ENCODE measurements at places on chromosomes 4 and X. TPM values are rescaled to one million over a fixed set of nuclear protein-coding genes. Genes with fewer than 3 reads are reported as not detected.
A peak's percentile ranks its signal among the peaks of the same experiment; 100 is the strongest.

FATE1 gene
- total RNA-seq = not detected

SORCS2 gene
- total RNA-seq = not detected

RTL3 gene
- total RNA-seq = not detected

CPZ gene
- not detected for total RNA-seq

NPY2R gene
- not detected for total RNA-seq

USP51 gene
- 0.17 TPM for total RNA-seq

ZNF141 gene
- total RNA-seq = 11.3 TPM

CXCL5 gene
- 0.54 TPM for total RNA-seq

RADX gene
- total RNA-seq = 2.2 TPM

IL3RA gene
- not detected for total RNA-seq

DNA sequence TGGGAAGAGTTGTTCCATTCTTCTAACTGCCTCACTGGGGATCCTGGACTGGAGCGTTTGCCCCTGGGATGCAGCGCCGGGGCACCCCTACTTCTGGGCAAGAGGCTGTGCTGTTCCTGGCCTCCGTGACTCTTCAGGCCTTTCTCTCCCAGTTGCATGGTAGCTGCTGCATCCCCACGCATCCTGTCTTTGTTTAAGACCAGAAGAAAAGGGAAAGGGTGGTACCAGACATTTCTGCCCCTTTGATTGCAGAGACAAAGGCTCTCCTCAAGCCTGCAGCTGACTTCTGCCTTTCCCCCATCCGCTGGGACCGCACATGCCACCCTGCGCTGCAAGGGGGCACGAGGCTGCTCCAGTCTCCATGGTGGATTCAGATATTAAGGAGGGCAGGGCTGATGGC is 70.4 kb downstream of the SHROOM2 start:
- no peak overlapping the region for H3K4me3 ChIP-seq
- no peaks in the 10 kb centered on the region for H3K36me3 ChIP-seq
- DNase-seq = no peak
- no peaks in the 10 kb centered on the region for H3K27me3 ChIP-seq

- no peaks in the 10 kb centered on the region for H3K36me3 ChIP-seq
- H3K4me3 ChIP-seq = no peak overlapping the region
- DNase-seq = peak; percentile 56
- no peak overlapping the region for H3K27ac ChIP-seq
Observed at GRCh38 chr4:57053508-57053907, 56.7 kb downstream of the IGFBP7 start.

- DNase-seq = no peak
Observed at GRCh38 chrX:9233141-9233540, 199.2 kb upstream of the FAM9B start.

DNA sequence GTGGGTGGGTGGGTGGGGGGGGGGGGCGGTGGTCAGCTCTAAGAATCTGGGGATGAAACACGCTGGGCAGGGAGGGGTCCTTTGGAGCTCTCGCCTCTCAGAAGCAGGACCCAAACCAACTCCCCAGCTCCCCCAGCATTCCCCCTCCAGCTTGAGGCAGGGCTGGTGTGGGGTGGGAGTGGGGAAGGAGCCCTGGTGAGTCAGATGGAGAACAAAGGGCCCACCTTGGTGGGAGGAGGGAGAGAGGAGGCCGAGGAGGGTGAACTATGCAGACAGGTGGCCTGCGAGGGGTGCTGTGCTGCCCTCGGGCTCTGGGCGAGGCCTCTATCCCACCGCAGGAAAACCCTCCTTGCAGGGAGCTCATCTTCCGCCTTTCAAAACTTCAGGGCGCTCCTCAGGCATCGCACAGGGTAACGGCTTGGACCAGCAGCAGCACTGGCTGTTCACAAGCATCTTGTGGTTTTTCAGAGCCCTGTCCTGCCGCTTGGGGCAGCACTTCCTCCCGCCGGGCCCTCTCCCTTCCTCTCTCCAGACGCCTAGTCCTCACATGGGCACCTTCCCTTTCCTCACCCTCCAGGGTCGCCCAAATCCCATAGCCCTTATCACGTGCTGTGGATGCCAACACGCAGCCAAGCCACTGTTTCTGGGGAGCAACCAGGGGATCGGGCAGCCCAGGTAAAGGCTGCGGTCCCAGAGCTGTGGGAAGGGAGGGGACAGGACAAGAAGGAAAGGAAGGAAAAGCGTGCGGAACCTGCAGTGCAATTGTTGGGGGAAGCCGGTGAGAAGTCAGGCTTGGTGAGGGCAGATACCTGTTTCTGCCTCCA is 34.0 kb upstream of the GRPEL1 start:
- H3K4me3 ChIP-seq = peak overlapping the region; percentile 72
- peaks cover 19% of the 10 kb centered on the region for H3K27me3 ChIP-seq

DNA sequence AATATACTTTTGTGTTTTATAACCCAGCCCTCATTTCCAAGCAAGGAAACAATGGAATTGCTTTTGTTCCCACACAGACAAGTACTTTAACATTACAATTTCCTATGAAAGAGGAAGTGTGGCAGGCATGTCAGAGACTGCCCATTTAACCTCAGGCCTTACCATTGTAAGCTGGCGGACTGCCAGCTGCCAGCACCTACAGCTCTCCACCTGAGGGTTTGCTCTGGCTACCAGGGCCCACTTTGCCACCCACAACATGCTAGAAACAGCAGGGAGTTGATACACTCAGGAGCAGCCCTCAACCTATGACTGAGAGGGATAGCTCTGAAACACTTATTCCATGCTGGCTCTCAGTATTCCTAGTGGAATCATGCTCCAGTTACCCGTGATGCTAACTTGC is 152.3 kb upstream of the PRDX4 start:
- no peak overlapping the region for H3K4me3 ChIP-seq
- peaks cover 62% of the 10 kb centered on the region for H3K27me3 ChIP-seq
- no peaks in the 10 kb centered on the region for H3K4me1 ChIP-seq
- no peak overlapping the region for H3K27ac ChIP-seq

DNA sequence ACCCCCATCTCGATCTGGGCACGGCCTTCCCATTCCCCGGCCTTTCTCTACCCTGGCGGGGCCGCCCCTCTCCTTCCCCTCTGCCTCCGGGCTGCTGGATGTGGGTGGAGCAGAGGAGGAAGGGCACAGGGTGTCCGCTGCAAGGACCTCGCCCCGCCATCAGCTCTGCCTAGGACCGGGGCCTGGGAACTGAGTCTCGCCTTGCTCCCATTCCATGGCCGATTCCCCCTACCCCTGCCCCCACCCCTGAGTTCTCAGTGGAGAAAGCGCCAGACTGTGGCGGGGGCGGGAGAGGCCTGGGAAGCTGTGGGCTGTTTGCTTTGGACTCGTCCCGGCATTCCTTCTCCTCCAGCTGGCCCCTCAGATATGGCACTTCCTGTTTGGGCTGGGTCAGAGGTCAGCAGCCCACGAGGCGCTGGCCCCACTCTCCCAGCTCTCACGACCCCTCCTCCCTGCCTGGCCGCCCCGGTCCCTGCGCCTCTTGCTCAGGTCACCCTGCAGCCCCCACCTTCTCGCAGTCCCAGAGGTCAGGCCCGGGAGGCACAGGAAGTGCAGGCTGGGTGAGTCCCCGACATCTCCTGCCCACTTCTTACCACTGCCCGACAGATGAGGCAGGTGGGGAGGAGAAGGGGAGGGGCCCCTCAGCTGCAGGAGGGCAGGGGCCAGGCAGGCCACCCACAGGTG is 6.4 kb upstream of the BGN start:
- H3K4me3 ChIP-seq = no peak overlapping the region
- H3K4me1 ChIP-seq = no peaks in the 10 kb centered on the region
- no peak for DNase-seq
- no peak overlapping the region for H3K27ac ChIP-seq

DNA sequence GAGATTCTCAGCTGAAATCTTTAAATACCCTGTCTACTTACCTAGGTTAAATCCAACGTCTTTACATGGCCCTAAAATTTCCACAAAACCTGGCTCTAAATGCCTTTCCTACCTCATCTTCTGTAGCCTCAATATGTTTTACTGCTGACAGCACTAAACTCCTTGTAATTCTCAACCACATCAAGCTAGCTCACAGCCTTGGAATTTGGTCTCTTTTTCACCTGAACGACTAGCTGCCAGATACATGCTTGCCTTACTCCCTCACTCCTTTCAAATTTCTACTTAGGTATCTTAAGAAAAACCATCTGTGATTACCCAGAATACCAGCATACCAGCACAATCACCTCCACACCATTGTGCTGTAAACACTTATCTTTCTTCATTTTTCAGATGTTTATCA is 635.6 kb upstream of the PCDH10 start:
- no peaks in the 10 kb centered on the region for H3K4me1 ChIP-seq
- H3K27me3 ChIP-seq = no peaks in the 10 kb centered on the region

GRCh38 chr4:161663844-161664243 is 500.0 kb downstream of the FSTL5 start:
- no peak overlapping the region for H3K27ac ChIP-seq
- H3K4me3 ChIP-seq = no peak overlapping the region
- no peaks in the 10 kb centered on the region for H3K36me3 ChIP-seq
- DNase-seq = no peak

GRCh38 chr4:60808726-60809485 is 391.2 kb upstream of the ADGRL3 start:
- H3K27me3 ChIP-seq = no peaks in the 10 kb centered on the region
- peaks cover 5% of the 10 kb centered on the region for H3K4me1 ChIP-seq
- no peak overlapping the region for H3K4me3 ChIP-seq
- no peak overlapping the region for H3K27ac ChIP-seq
- no peaks in the 10 kb centered on the region for H3K36me3 ChIP-seq

GRCh38 chr4:138815811-138816210 is 199.8 kb upstream of the NOCT start:
- no peak overlapping the region for H3K4me3 ChIP-seq
- H3K4me1 ChIP-seq = no peaks in the 10 kb centered on the region
- DNase-seq = no peak
- H3K27me3 ChIP-seq = no peaks in the 10 kb centered on the region
- H3K27ac ChIP-seq = no peak overlapping the region

DNA sequence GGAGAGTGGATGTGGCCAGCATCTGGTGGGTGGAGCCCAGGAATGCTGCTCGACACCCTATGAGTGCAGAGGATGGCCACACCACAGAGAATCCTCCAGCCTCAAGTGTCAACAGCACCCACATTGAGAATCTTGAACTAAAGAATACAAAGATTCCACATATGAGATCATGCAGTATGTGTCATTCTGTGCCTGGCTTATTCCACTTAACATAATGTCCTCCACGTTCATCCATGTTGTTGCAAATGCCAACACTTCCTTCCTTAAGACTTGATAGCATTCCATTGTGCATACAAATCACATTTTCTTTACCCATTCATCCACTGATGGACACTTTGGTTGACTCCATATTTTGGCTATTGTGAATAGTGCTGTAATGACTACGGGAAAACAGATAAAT is 145.8 kb downstream of the PRKX start:
- DNase-seq = no peak
- H3K36me3 ChIP-seq = no peaks in the 10 kb centered on the region
- H3K4me3 ChIP-seq = no peak overlapping the region
- no peaks in the 10 kb centered on the region for H3K4me1 ChIP-seq
- no peak overlapping the region for H3K27ac ChIP-seq
- H3K27me3 ChIP-seq = peaks cover 13% of the 10 kb centered on the region

GRCh38 chr4:8649631-8650361 is 57.2 kb downstream of the CPZ start:
- no peaks in the 10 kb centered on the region for H3K27me3 ChIP-seq
- no peaks in the 10 kb centered on the region for H3K4me1 ChIP-seq
- no peak overlapping the region for H3K27ac ChIP-seq
- DNase-seq = no peak
- no peak overlapping the region for H3K4me3 ChIP-seq
- H3K36me3 ChIP-seq = no peaks in the 10 kb centered on the region

DNA sequence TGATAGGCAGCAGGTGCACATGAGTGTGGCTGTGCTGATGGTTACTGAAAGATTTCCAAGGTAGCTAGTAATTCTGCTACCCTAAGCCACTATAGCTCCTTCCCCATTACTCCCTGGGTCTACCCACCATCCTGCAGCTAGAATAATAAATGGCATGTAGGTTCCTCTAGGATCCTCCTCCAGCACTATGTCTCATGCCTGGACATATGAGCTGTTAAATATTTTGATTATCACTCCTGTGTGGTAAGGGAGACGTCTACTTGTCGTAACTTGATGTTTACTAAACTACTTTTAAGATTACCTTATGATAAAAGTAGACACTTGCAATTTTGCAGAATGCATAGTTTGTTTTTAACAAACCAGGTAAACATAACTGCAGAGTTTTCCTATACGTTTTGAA is 35.5 kb downstream of the TET2 start:
- H3K4me1 ChIP-seq = peaks cover 20% of the 10 kb centered on the region
- no peaks in the 10 kb centered on the region for H3K27me3 ChIP-seq
- H3K27ac ChIP-seq = no peak overlapping the region
- peaks cover 17% of the 10 kb centered on the region for H3K36me3 ChIP-seq

DNA sequence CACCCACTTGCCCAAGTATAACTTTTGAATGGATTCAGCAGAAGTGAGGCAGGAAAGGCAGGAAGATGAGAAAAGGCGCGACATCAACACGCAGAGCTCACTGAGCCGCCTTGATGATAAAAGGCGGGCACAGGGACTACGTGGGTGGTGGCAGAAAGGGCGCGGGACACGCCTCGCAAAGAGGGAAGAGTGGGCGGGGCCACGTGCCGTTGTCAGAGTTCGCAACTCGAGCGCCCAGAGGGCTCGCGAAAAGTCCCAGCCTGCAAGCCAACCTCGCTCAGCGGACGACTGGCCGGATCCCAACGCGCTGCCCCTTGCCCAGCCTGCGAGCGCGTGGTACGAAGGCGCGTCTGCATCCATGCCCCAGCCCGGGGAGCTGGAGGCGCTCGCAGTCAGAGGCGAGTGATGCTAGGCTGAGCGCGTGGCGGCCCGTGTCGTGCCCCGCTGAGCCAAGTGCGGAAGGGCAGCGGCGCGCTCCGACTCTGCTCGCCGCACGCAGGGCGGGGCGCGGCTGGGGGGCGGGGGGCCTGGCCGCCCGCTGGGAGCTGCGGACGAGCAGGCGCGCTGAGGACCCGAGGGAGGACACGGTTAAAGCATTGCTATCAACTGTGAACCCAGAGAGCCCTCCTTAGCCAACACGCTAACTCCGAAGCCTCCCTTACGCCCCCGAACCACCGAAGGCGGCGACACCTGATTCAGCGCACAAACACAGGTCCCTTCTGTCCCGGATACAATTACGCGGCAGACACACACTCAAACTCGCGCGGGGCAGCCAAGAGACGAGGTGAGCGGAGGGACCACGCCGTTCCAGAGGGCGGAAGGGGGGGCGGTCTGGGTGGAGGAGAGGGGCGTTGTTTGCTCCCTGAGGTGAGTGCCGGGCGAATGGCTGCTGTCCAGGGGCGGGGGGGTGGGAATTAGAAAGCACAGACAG is at the start of gene UGT8:
Gene UGT8 (plus strand): TSS at position 617 of the 931 bp plus-strand sequence. CDS start 24,074 bp downstream, outside the sequence.
- peak within 1 kb of the TSS; percentile 77 for H3K4me3 ChIP-seq
- no peaks in the 10 kb centered on the region for H3K36me3 ChIP-seq
- no peak within 1 kb of the TSS for H3K27ac ChIP-seq
- DNase-seq = peak; percentile 84
- peaks cover 67% of the 10 kb centered on the region for H3K27me3 ChIP-seq
